ENCODE measurements at places on chromosomes 2 and 18.

DNA sequence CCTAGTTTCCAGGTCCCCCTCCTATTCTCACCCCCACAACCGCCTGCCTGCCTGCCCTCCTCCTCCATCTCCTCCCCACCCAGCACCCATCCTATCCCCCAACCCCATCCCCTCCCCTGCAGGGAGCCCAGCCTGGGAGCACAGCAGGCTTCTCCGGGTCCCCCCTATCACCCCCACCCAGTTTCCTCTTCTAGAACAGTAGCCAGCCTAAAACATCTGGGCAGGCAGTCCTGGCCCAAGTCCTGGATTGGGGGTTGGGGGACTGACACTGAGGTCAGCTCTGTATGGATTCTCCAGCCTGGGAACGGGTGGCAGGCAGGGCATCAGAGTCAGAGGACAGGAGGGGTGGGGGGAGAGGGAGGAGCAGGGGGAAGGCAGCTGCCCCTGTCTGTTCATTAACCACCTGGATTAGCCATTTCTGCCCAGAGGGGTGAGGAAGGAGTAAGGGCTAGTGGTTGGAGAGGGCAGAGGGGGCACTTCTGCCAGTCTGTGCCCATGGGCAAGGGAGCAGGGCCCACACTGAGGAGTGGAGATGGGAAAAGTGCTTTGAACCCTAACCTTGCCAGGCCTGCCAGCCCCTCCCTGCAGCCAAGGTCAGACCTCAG, 60.0 kb downstream of the TNS1 start:
- DNase-seq, result no peak

DNA sequence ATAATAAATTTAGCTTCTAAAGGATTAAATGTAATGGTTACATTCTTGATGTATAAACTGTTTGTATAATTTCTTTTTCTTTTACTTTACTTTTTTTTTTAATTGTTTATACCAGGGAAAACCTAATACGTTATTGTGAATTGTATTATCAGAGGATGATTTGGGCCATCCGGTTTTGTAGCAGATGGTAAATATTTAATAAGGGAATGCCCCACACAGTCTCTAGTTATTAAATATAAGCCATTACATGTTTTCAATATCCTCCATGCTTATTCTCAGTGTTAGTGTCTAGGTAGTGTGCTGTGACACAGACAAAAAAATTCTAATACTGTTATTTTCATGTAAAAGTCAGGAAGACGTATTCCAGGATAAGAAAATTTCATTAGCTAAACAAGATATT, 553.9 kb downstream of the ZNF804A start:
- DNase-seq, result no peak

GRCh38 chr2:119223521-119224390, at the start of gene STEAP3:
Gene STEAP3 (plus strand): TSS chr2:119223834. CDS start chr2:119231013, 7,179 bp downstream.
- no peak for DNase-seq

DNA sequence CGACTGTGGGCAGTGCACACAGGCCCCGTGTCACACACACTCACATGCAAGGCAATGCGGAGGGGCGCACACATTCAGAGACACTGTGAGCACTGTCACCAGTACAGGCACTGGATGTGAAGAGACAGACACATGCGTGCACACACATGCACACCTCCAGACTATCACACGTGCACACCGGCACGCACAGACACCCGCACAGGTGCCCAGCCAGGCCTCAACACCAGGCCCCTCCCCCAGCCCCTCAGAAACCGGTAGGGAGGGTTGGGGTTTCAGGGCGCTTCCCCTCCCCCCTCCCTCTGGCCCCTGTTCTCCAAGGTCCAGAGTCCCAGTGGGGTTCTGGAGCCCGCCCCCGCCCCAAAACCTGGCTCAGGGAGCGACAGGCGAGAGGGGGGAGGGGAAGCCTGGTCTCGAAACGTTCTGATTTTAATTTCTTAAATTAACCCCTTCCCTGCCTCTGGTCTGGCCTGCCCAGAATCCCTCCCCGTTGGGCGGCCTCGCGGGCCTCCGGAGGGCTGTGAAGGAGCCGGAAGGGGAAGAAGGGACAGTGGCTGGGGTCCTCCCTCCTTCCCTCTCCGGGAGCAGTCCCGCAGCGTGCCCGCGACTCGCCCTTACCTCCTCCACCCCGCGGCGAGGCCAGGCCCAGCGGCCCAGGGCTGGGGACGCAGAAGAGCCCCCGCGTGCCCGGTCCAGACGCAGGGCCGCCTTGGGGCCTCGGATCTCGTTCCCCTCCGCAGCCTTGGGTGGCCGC, 558 bp downstream of the FBXO41 start:
- no peak for DNase-seq

Measured in LNCaP clone FGC (cell line).